Left lung (tissue), 14 donors: ENCODE measurements at places on chromosomes 7 and 10. TPM values are rescaled to one million over a fixed set of nuclear protein-coding genes. Genes with fewer than 3 reads are reported as not detected.

UCN3 gene
- polyA plus RNA-seq, result 1.6 TPM

KEL gene
- polyA plus RNA-seq, result 1.7 TPM

HOXA1 gene
- 2.3 TPM for polyA plus RNA-seq

OR2A12 gene
- 0.11 TPM for polyA plus RNA-seq

GRCh38 chr10:127909716-127910463 lies 3.0 kb downstream of the PTPRE start:
- H3K36me3 ChIP-seq, result no peaks in the 10 kb centered on the region
- no peak overlapping the region for H3K4me3 ChIP-seq
- peaks cover 50% of the 10 kb centered on the region for H3K4me1 ChIP-seq
- no peak for DNase-seq
- H3K27me3 ChIP-seq, result peaks cover 9% of the 10 kb centered on the region

DNA sequence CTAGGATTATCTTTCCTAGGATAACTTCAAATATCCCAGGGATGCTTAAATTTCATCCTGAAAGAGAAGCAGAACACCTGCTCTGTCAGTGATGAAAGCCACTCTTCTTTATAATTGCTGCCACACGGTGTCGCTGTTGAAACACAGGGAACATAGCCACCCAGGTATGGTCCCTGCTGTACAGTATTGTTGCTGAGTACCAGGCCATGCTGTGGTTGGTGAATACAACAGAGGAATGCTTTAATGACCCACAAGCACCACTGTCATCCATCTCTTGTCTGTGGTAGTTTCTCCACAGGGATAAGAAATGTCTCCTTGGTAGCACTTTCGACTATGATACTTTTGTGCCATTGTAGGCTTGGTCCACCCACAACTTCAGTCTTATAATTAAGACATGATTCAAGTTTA lies 70.6 kb upstream of the STARD3NL start:
- no peak overlapping the region for H3K4me3 ChIP-seq
- H3K36me3 ChIP-seq, result no peaks in the 10 kb centered on the region
- no peak overlapping the region for H3K27ac ChIP-seq
- no peaks in the 10 kb centered on the region for H3K4me1 ChIP-seq

DNA sequence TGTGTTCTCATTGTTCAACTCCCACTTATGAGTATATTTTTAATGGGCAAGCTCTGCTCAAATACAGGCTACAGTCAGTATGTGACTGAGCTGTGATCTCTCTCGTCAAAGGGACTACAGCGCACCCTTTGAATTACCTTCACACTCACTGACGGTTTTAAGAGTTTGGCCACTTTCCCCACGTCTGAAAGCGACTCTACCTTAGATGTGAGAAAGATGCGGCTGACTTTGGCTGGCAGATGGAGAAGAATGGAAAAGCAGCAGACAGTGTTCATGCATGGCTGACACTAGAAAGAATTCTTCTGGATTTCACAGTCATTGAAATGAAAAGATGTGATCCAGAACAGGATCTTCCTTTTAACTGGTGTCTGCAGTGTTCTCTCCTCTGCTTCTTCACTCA lies 2.0 kb upstream of the ATRNL1 start:
- H3K27ac ChIP-seq, result no peak overlapping the region
- peaks cover 71% of the 10 kb centered on the region for H3K27me3 ChIP-seq
- no peak overlapping the region for H3K4me3 ChIP-seq
- H3K4me1 ChIP-seq, result peaks cover 5% of the 10 kb centered on the region

GRCh38 chr10:64430690-64431323 lies 909.6 kb downstream of the REEP3 start:
- H3K27me3 ChIP-seq, result no peaks in the 10 kb centered on the region
- no peaks in the 10 kb centered on the region for H3K36me3 ChIP-seq
- no peak overlapping the region for H3K4me3 ChIP-seq
- DNase-seq, result no peak
- H3K27ac ChIP-seq, result no peak overlapping the region

DNA sequence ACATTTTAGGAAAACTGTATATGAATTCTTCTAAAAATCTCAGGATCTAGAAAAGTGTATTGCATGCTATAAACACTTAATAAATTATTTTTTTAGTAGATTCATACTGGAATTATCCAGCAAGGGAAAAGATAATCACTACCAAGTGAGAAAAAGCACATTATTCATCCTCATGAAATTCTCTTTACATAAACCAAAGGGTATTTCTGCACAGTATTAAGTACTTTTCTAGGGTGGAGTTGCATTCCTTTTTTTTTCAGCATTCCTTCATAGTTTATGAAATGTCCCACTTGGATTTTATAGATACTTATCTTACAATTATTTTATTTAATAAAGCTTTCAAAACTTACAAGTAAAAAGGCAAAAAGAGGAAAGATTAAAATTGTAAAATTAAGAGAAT lies 403.3 kb downstream of the HGF start:
- H3K4me1 ChIP-seq, result no peaks in the 10 kb centered on the region
- no peak overlapping the region for H3K27ac ChIP-seq
- H3K27me3 ChIP-seq, result no peaks in the 10 kb centered on the region

DNA sequence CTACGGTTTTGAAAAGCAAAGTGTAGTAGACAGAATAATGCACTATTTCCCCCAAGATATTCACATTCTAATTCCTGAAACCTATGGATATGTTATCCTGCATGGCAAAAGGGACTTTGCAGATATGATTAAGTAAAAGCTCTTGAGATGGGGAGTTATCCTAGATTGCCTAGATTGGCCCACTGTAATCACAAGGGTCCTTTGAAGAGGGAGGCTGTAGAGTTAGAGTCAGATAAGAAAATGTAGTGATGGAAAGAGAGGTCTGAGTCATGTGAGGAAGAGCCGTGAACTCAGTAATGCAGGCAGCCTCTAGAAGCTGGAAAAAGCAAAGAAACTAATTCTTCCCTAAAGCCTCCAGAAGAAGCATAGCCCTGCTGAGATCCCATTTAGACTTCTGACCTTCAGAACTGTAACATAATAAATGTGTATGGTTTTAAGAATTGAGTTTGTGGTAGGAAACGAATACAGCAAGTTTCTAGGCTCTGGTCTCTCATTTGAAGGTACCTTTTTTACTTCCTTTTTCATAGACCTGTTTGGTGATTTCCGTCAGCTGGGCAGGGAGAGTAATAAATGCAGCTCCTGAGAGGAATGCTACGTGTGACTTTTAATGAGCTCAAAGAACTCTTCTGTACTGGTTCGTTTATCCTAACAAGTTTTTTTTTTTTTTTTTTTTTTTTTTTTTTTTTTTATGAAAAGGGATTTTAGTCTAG lies 41.9 kb upstream of the NXPH1 start:
- no peak for DNase-seq
- H3K4me3 ChIP-seq, result no peak overlapping the region
- no peaks in the 10 kb centered on the region for H3K36me3 ChIP-seq
- H3K4me1 ChIP-seq, result no peaks in the 10 kb centered on the region
- no peaks in the 10 kb centered on the region for H3K27me3 ChIP-seq

DNA sequence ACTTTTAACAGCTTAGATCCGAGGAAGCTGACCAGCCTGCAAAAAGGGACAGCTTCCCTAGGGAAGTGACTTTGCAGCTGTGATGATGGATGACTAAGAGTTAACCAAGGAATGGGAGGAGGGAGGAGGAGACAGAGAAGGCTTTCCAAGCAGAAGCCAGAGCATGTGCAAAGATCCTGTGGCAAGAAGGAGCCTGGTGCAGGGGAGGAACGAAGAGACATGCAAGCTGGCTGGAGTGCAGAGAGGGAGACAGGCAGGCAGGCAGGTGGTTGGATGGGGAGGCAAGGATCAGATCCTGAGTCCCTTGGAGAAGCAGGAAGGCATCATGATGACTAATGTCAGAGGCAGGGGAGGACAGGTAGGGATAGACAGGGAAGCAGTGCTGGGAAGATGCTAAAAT lies 148.8 kb downstream of the PFKFB3 start:
- peak overlapping the region; percentile 29 for H3K27ac ChIP-seq
- no peaks in the 10 kb centered on the region for H3K36me3 ChIP-seq
- H3K27me3 ChIP-seq, result no peaks in the 10 kb centered on the region
- peaks cover 36% of the 10 kb centered on the region for H3K4me1 ChIP-seq

DNA sequence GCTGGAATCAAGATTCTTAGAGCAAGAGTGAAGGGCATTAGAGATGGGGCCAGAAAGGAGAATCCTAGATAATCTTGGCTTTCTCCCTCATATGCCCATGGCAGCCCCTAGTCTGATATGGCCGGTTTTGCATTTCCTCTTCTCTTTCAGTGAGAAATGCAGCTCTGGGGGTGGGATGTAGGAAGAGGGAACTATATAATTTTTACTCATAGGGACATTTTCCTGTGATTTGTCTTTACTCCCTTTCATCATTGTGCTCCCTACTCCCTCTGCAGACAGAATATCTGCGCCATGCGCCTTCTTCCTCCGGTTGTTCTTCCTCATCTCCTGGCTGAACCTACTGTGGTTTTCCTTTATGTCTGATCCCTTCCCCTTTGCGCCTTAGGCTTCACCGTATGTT lies 16.8 kb upstream of the CHCHD1 start:
- H3K27me3 ChIP-seq, result no peaks in the 10 kb centered on the region
- no peaks in the 10 kb centered on the region for H3K4me1 ChIP-seq
- no peak overlapping the region for H3K27ac ChIP-seq
- DNase-seq, result no peak
- H3K36me3 ChIP-seq, result peaks cover 7% of the 10 kb centered on the region

- no peak for DNase-seq
- no peak overlapping the region for H3K4me3 ChIP-seq
- H3K27ac ChIP-seq, result no peak overlapping the region
- H3K4me1 ChIP-seq, result no peaks in the 10 kb centered on the region
- peaks cover 2% of the 10 kb centered on the region for H3K36me3 ChIP-seq
These were observed 1.9 kb upstream of the LRRC18 start for GRCh38 chr10:48941427-48942075.

GRCh38 chr7:87600130-87601124 lies at the start of gene ABCB1:
Gene ABCB1, minus strand, starts transcription at chr7:87600884. Its CDS starts 700 bp downstream, at chr7:87600184.
- no peaks in the 10 kb centered on the region for H3K36me3 ChIP-seq
- H3K4me3 ChIP-seq, result peak within 1 kb of the TSS; percentile 34
- peaks cover 16% of the 10 kb centered on the region for H3K27me3 ChIP-seq

- H3K27me3 ChIP-seq, result no peaks in the 10 kb centered on the region
- peak overlapping the region; percentile 89 for H3K27ac ChIP-seq
- H3K4me1 ChIP-seq, result peaks cover 76% of the 10 kb centered on the region
These were observed 7.3 kb downstream of the AGFG2 start for GRCh38 chr7:100546129-100546925.

GRCh38 chr10:2828741-2829140 lies 238.6 kb upstream of the PFKP start:
- no peak for DNase-seq
- no peak overlapping the region for H3K4me3 ChIP-seq
- H3K27me3 ChIP-seq, result peaks cover 6% of the 10 kb centered on the region
- no peaks in the 10 kb centered on the region for H3K36me3 ChIP-seq

DNA sequence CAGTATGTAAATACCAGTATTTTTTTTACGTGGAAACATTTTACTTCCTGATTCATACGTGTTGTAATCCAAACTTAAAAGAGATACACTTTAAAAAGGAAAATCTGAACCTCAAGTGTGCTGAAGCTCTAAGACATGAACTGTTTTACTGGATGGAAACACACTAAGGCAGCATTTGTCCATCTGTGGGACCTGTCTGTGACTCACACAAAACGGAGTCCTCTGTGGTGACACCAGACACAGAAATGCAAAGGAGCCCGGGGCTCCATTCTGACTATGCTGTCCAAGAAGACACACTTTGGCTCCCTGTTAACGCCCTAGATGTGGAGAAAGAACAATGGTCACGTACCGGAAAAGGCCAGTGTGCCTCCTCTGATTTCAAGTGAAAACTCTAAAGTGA lies 23.9 kb downstream of the RNF133 start:
- no peaks in the 10 kb centered on the region for H3K36me3 ChIP-seq
- H3K27ac ChIP-seq, result no peak overlapping the region
- H3K4me3 ChIP-seq, result no peak overlapping the region
- H3K4me1 ChIP-seq, result no peaks in the 10 kb centered on the region
- DNase-seq, result no peak

GRCh38 chr10:14560274-14560673 lies 214.4 kb downstream of the FAM107B start:
- DNase-seq, result peak; percentile 82
- peaks cover 86% of the 10 kb centered on the region for H3K4me1 ChIP-seq
- no peaks in the 10 kb centered on the region for H3K27me3 ChIP-seq
- no peaks in the 10 kb centered on the region for H3K36me3 ChIP-seq

DNA sequence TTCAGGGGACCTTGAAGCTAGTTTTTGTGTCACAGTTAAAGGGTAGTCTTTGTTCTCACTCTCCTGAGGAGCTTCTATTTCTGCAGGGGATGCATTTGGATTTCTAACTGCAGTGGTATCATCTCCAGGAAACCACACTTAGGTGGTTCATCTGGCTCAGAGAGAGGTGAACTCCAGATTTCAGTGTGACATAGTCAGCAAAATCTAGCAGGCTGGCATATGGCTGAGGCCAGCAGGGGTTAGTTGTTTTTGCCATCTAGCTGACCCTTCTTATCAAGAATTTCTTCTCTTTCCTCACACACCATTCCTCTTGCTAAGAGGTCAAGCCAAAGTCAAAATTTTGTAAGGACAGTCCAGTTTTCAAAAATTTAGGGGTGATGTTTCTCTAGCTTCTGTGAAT lies 248.2 kb downstream of the REEP3 start:
- H3K4me3 ChIP-seq, result no peak overlapping the region
- H3K27me3 ChIP-seq, result no peaks in the 10 kb centered on the region
- H3K4me1 ChIP-seq, result no peaks in the 10 kb centered on the region
- H3K36me3 ChIP-seq, result no peaks in the 10 kb centered on the region
- H3K27ac ChIP-seq, result no peak overlapping the region
- DNase-seq, result no peak

DNA sequence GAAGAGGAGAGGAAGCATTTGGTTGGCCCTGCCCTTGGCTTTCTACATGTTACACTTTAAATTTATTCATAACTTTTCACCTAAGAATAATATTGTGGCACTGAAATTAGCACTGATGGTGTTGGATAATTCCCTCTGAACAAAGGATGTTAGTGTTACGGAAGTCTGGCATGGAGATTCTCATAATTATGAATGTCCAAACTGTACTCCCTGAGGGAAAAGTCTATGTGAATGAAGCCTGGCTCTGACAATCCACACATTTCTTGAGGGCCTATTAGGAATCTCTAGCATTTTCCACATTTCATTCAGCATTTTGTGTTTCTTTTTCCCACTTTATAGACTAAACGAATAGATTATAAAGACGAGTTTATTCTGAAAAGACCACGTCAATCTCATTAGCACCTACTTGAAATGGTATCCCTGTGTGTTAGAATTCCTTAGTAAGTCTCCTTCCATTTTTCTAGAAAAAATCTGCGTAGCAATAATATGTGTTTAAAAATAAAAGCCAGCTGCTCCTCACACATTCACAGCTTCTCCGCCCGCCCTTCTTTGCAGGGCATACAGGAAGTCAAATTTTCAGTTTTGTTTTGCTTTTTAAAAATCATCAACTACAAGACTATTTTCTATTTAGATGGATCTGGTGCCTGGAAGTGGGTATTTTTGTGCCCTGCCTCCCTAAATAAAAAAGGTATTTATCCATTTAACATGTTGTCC lies 131.8 kb upstream of the PALS2 start:
- no peak overlapping the region for H3K27ac ChIP-seq
- no peak overlapping the region for H3K4me3 ChIP-seq
- H3K36me3 ChIP-seq, result no peaks in the 10 kb centered on the region
- H3K4me1 ChIP-seq, result no peaks in the 10 kb centered on the region
- DNase-seq, result peak; percentile 45
- no peaks in the 10 kb centered on the region for H3K27me3 ChIP-seq
